ENCODE measurements at places on chromosomes 11 and 22.

DNA sequence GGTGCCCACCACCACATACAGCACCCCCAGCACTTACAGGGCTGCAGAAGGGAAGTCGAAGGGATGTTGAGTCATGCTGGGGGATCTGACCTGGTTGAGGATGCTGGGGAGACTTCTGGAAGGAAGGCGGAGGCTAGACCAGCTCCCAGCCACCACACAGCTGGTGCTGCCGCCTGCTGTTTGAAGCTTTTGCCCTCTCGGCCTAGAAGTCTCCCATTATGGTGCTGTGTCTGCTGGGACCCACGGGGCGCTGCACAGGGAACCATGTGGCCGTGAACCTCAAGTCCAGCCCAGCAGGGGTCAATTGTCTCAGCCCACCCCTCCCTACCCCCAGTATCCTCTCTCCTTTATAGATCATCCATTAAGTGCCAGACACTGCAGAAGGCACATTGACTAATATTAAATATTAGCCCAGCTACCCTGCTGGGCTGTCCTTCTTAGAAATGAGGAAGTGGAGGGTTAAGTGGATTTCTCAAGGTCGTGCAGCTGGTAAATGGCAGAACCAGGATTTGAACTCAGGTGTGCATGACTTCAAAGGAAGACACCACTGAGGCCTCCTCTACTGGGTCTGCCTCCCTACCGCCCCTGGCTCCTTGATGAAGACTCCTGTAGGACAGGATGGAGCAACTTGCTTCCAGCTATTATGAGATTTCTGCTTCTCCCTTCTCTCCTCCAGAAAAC lies 49.7 kb downstream of the CYTH4 start:
- DNase-seq: no peak

- no peak for DNase-seq
These were observed 415.9 kb downstream of the METTL15 start for GRCh38 chr11:28524098-28524497.

DNA sequence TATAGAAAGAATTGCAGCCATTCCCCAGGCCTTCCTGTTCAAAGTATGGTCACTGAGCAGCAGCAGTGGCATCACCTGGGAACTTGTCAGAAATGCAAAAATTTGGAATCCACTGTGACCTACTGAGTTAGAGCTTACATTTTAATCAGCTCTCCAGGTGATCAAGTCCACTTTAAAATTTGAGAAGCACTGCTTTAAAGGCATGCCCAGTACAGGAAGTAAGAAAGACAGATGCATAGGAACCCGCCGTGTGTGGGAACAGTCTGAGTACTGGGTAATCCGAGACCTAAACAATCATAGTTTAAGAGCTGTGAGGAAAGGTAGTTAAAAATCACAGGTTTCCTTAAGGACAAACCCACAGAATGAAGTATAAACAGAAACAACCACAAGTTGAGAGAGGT lies 462.4 kb downstream of the RAB38 start:
- DNase-seq: no peak

DNA sequence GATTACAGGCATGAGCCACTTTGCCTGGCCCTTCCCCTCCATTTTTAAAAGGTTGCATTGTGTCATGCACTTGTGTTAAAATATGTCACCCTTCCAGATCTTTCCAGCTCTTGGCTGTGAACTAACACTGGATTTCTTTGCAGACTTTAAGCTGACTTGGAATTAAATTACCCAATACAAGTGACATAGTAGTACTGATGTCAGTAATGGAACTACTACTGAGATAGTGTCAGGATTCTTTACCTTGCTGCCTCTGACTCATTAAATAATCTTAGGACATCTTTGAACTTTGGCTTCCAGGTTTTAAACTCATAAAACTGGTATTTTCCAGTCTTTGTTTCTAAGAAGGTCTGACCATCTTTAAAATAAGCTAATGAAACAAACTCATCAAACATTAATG lies 51.8 kb upstream of the OR4B1 start:
- no peak for DNase-seq

GRCh38 chr11:83918476-83918875 lies 632.3 kb upstream of the CCDC90B start:
- DNase-seq: peak; percentile 9

- DNase-seq: no peak
These were observed 17.2 kb upstream of the FGF3 start for GRCh38 chr11:69836401-69836800.
